ENCODE measurements at places on chromosomes 1 and 21.

- DNase-seq, result no peak
Observed at GRCh38 chr1:113303267-113303666, 87.0 kb upstream of the MAGI3 start.

DNA sequence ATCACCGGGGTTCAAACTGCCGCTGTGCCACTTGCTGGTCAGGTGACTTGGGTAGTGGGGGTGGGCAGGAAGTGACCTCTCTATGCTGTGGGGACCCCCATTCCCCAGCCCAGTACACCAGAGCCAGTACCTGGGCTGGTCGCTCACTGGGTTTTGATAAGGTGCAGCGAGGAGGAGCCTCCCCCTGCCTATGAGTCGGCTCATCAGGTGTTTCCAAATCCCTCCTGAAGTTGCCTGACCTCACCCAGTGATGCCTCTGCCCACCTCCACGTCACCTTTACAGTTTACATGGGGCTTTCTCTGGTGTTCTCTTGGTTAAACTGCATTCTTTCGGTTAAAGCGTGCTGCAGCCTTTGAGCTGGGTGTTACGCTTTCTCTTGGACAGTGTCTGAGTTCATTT is 58.2 kb downstream of the ARHGEF10L start:
- DNase-seq, result no peak

DNA sequence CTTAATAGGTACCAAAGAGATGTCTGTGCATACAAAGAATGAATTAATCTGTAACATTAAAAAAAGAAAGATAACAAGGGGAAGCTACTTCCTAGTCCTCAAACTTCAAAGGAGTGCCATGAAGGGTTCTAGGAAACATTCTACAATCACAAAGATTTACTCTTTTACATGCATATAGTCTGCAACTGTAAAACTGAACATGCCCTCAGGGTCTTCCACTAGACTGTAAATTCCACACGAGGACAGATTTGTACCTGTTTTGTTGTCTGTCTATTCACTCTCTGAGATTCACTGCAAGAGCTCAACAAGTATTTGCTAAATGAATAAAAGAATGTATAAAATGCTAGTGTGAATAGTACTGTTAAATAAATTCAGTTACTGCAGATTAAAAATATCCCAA is 4.4 kb downstream of the JAK1 start:
- no peak for DNase-seq

DNA sequence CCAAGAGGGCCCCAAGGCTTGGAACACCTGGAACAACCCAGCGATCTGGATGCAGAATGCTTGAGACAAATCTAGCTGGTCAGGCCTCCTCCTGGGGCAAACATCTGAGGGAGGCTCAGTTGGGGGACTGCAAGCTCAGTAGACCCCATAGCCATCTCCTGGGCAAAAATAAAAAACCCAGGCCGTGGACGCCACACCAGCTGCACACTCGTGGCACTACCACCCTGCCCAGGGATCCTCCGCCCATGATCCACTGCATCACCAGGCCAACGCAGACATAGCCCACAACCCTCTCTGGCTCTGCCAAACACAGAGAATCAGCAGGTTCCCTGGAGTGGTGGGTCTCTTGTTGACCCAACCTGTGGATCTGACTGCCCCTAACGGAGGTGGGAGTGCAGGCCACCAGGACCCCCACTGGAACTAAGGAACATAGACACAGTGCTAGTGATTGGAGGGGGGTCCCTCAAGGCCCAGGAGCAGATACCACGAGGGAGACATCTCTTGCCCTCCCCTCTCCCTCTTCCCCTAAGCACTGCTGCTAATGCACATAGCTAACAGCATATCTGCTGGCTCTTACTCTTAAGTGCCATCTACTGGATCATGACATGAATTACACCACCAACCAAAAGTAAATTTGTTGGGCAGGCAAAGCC is 147.2 kb downstream of the CHD1L start:
- DNase-seq, result no peak

DNA sequence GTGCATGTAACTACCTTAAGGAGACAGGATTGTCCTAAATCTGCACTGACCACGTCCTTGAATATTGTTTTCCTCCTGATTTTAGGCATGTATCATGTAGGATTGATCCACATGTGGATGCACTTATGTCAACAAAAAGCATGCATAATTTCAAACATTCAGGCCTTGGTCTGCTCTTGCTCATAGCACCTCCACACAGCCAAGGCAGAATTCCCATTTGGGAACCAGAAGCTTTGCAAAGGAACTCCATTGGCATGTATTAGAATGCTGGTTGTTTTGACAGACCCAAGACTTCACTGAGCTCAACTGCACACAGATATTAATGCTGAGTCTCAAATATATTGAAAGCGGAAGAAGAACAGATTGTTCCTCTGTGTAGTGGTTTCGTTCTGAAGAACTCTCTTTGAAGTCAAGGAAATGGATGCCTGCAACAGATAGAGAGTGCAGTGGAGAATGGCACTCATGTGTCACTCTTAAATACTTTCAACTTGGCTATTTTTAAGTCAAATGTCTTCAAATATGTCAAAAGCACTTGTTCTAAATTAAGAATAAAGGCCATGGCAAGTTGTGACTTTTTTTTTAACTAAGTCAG is 387.6 kb downstream of the LTN1 start:
- no peak for DNase-seq

- no peak for DNase-seq
Observed at GRCh38 chr1:65525266-65526048, 105.0 kb downstream of the LEPR start.
